ENCODE measurements at places on chromosomes 3 and 15. TPM values are rescaled to one million over a fixed set of nuclear protein-coding genes. Genes with fewer than 3 reads are reported as not detected.

EAF2 gene
- 9.1 TPM for total RNA-seq

TAGLN3 gene
- 4.8 TPM for total RNA-seq

- peaks cover 25% of the 10 kb centered on the region for H3K4me1 ChIP-seq
- no peak for DNase-seq
- H3K4me3 ChIP-seq: no peak overlapping the region
- H3K27me3 ChIP-seq: no peaks in the 10 kb centered on the region
Measured at GRCh38 chr15:66789029-66790025, 87.3 kb downstream of the SMAD6 start.

DNA sequence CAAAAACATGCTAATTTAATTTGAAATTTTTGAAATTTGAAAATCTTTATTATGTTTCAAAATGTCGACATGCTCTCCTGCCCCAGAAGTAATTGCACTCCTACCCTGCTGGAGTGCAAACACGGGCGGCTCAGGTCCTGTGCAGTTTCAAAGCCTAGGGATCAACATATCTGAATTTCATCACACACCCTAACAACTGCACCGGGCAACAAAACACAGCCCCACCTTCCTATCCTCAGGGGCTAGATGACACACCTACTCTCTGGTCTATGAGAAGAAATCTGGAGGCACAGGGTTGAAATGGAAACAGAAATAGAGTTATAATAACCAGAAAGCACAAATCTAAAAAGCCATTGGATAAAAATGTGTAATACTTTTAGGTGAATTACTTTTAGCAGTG is 61.4 kb downstream of the BFSP2 start:
- peak overlapping the region; percentile 96 for H3K27ac ChIP-seq
- peaks cover 28% of the 10 kb centered on the region for H3K4me1 ChIP-seq
- DNase-seq: no peak
- H3K27me3 ChIP-seq: no peaks in the 10 kb centered on the region
- peak overlapping the region; percentile 63 for H3K4me3 ChIP-seq

DNA sequence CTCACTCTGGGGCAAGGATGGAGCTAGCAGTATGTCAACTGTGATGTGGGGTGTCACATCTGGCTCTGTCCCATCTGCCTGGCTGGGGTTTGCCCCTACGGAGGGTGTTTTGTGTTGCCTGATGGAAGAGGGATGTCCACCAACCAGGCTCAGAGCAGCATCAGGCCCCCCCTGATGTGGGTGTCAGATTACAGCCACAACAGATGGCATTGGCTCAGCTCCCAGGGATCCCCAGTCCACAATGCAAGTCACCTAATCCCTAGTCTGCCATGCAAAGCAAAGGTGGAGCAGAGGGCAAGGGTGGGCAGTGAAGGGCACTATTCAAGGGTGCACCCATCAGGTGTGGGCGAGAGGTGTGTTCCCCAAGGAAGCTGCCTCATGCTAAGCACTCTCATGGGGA is 48.9 kb upstream of the AMOTL2 start:
- no peak for DNase-seq
- H3K27ac ChIP-seq: peak overlapping the region; percentile 31
- H3K4me1 ChIP-seq: peaks cover 13% of the 10 kb centered on the region
- H3K27me3 ChIP-seq: no peaks in the 10 kb centered on the region

TNFAIP8L3 gene
- 8.2 TPM for total RNA-seq

ZNF620 gene
- total RNA-seq: 12.3 TPM

FANCD2OS gene
- total RNA-seq: not detected

- H3K4me3 ChIP-seq: peak within 1 kb of the TSS; percentile 98
- peaks cover 16% of the 10 kb centered on the region for H3K27me3 ChIP-seq
- peaks cover 9% of the 10 kb centered on the region for H3K36me3 ChIP-seq
- peak; percentile 87 for DNase-seq
- peak within 1 kb of the TSS; percentile 95 for H3K27ac ChIP-seq
Measured at GRCh38 chr3:11846281-11847266, at the start of gene TAMM41. Gene TAMM41, minus strand, starts transcription at chr3:11846885. Its CDS starts 249 bp downstream, at chr3:11846636.

DNA sequence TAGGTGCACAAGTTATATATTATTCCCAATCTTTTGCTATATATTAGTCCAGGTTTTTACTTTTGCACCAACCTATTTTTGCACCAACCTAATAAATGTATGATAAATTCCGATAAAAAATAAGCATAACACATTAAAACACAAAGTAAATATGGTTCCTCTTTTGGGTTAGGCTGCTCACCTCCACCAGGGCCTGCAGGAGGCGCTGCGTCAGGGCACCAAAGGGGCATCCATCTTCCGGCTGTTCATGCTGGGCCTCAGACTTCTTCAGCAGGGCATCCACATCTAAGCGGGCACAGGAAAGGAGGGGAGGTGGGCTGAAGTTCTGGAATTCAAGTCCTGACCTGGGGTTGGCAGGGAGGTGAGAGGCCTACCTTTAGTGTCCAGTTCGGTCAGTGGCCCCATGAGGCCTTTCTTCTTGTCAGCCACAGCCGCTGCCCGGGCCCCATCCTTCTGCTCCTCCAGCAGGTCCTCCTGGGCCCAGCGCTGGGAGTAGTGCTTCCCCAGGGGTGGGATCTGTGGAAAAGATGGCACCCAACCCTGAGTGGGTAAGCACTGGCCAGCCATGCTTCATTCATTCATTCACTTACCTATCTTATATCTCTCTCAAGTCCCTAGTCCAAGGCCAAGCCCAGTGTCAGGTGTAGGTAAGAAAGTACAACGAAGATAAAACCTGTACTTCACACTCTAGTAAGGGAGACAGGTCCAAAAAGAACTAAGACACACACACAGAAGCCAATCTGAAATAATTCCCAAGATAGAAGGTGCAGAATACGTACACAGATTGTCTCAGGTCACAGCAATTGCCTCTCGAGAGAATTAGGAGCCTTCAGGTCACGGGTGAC is 5.2 kb downstream of the TADA3 start:
- no peaks in the 10 kb centered on the region for H3K27me3 ChIP-seq
- H3K27ac ChIP-seq: no peak overlapping the region
- no peak for DNase-seq
- H3K4me3 ChIP-seq: no peak overlapping the region
- H3K4me1 ChIP-seq: peaks cover 6% of the 10 kb centered on the region
- H3K36me3 ChIP-seq: peaks cover 32% of the 10 kb centered on the region

DISP2 gene
- 1.5 TPM for total RNA-seq

- H3K4me1 ChIP-seq: peaks cover 19% of the 10 kb centered on the region
- no peaks in the 10 kb centered on the region for H3K27me3 ChIP-seq
- DNase-seq: no peak
- H3K36me3 ChIP-seq: no peaks in the 10 kb centered on the region
Measured at GRCh38 chr15:67307156-67307555, 52.6 kb downstream of the IQCH start.

SLC27A2 gene
- total RNA-seq: 5.9 TPM

DNA sequence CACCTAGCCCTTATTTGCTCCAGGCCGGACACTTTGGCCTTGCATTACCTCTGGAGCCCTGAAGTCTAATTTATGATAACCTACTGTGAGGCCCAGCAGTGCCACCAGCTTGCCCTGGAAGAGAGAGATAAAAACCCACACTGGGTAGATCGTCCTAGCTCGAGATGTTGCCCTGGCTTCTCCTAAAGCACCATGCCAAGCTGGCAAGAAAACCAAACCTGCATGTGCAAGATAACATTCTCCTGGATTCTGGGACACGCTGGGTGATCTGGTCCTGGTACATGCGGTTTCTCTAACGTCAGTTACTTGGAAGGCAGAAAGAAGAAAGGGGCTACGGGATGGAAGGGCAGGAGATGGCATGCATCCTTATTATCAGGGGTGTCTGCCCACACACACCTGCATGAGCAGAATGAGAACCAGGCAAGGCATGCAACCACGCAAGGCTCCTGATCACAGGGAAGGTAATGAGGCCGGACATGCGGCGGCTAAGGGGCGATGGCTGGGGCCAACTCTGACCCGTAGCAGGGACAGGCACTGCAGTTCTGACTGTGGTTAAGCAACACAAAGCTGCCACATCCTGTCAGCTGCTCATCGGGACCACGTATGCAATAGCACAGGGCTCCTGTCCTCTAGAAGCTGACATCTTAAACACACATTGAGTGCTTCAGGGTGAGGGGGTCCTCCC is 73.0 kb downstream of the OXNAD1 start:
- DNase-seq: no peak
- H3K27me3 ChIP-seq: no peaks in the 10 kb centered on the region
- peaks cover 13% of the 10 kb centered on the region for H3K36me3 ChIP-seq
- no peak overlapping the region for H3K4me3 ChIP-seq
- H3K4me1 ChIP-seq: no peaks in the 10 kb centered on the region
- no peak overlapping the region for H3K27ac ChIP-seq

DNA sequence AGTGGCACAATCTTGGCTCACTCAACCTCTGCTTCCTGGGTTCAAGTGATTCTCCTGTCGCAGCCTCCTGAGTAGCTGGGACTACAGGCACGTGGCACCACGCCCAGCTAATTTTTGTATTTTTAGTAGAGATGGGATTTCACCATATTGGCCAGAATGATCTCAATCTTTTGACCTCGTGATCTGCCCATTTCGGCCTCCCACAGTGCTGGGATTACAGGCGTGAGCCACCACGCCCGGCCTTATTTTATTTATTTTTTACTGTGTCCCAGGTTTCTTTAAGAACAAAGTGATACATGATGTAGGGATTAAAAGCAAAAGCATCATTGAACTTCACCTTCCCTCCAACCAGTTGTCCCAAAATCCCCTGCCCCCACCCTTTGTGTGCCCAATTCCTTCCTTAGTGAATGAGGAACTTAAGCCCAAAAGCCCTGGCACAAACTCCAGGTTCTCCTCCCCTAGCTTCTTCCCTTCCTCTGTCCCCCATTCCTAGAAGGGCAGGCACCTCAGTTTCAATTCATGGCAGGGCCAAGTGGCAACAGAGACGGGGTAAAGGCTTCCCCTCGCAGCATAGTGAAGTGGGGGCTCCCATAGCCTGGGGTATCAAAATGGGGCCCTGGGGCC is 23.7 kb upstream of the RPN1 start:
- no peak for DNase-seq
- no peak overlapping the region for H3K4me3 ChIP-seq
- no peaks in the 10 kb centered on the region for H3K27me3 ChIP-seq
- no peak overlapping the region for H3K27ac ChIP-seq
- no peaks in the 10 kb centered on the region for H3K4me1 ChIP-seq

PGBD4 gene
- total RNA-seq: 2.4 TPM

- no peak overlapping the region for H3K4me3 ChIP-seq
- H3K27ac ChIP-seq: no peak overlapping the region
- peaks cover 29% of the 10 kb centered on the region for H3K4me1 ChIP-seq
- peaks cover 6% of the 10 kb centered on the region for H3K27me3 ChIP-seq
- H3K36me3 ChIP-seq: no peaks in the 10 kb centered on the region
- DNase-seq: no peak
Measured at GRCh38 chr3:64078966-64079365, 55.7 kb upstream of the PSMD6 start.

GRCh38 chr3:178752843-178753242 is 216.6 kb downstream of the KCNMB2 start:
- no peaks in the 10 kb centered on the region for H3K4me1 ChIP-seq
- no peak overlapping the region for H3K27ac ChIP-seq
- no peaks in the 10 kb centered on the region for H3K36me3 ChIP-seq

SRGAP3 gene
- total RNA-seq: 41.7 TPM

DNA sequence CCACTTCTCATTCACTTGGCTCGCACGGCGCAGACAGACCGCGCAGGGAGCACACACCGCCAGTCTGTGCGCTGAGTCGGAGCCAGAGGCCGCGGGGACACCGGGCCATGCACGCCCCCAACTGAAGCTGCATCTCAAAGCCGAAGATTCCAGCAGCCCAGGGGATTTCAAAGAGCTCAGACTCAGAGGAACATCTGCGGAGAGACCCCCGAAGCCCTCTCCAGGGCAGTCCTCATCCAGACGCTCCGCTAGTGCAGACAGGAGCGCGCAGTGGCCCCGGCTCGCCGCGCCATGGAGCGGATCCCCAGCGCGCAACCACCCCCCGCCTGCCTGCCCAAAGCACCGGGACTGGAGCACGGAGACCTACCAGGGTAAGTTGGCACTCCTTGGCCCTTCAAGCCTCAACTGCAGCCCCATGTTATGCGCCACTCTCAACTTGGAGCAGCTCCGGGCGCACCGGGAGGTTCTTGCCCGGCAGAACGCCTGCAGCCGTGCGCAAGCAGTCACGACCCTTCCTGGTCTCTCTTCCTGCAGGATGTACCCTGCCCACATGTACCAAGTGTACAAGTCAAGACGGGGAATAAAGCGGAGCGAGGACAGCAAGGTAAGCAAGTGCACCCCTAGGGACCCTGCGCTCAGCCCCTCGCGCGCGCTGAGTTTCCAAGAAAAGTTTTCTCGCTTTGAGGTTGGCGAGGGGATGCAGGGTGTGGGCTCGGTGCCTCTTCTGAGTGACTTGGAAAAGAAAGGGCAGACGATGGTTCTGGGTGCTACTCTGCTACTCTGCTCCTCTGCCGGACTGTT is at the start of gene BHLHE40:
Gene BHLHE40 (plus strand): TSS at position 10 of the 801 bp plus-strand sequence. CDS start 282 bp downstream, at position 292.
- peaks cover 12% of the 10 kb centered on the region for H3K36me3 ChIP-seq
- H3K27ac ChIP-seq: peak within 1 kb of the TSS; percentile 90
- peaks cover 41% of the 10 kb centered on the region for H3K27me3 ChIP-seq

CLDN18 gene
- 7.3 TPM for total RNA-seq

DNA sequence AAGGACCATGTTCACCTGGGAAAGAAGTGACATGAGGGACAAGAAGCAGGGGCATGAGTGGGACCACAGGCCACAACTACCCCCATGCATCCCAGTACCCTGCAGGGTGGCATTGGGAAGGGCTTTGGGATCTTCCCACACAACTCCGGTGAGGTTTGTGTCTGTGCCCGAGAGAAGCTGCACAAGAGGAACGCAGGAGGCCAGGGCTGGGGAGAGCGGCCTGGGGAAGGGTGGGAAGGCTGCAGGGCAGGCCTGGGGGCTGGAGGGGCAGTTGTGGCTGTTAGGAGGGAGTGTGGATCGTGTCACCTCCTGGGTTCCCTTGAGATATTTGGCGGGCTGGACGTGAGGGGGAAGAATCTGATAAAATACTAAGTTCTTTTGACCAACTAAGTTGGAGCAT is 25.3 kb upstream of the MFSD1 start:
- no peak overlapping the region for H3K4me3 ChIP-seq
- H3K4me1 ChIP-seq: peaks cover 13% of the 10 kb centered on the region
- H3K36me3 ChIP-seq: peaks cover 7% of the 10 kb centered on the region
- no peak overlapping the region for H3K27ac ChIP-seq
- no peak for DNase-seq
- H3K27me3 ChIP-seq: no peaks in the 10 kb centered on the region

DNA sequence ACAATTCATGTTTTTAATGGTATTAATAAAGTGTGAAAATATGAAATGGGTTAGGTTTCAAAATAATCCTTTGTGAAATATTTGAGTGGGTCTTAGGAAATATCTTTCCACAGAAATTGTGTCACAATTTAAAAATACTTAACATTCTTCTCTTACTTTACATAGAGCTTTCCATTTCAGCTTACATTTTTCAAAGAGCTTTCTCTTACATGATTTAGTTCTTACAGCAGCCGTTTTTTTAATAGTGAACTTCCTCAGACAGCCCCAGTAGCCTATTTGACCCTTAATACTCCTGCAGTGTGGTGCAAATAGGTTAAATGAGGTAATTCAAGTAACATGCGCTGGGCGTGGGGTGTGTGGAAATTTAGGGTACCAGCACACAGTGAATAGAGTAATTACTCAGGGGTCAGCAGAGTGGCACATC is 21.8 kb downstream of the P2RY12 start:
- no peaks in the 10 kb centered on the region for H3K36me3 ChIP-seq
- peaks cover 8% of the 10 kb centered on the region for H3K4me1 ChIP-seq
- H3K4me3 ChIP-seq: no peak overlapping the region
- no peak overlapping the region for H3K27ac ChIP-seq
- DNase-seq: no peak
- no peaks in the 10 kb centered on the region for H3K27me3 ChIP-seq

- no peak for DNase-seq
- peak within 1 kb of the TSS; percentile 75 for H3K4me3 ChIP-seq
- peak within 1 kb of the TSS; percentile 80 for H3K27ac ChIP-seq
- H3K4me1 ChIP-seq: no peaks in the 10 kb centered on the region
- no peaks in the 10 kb centered on the region for H3K27me3 ChIP-seq
- no peaks in the 10 kb centered on the region for H3K36me3 ChIP-seq
Measured at GRCh38 chr3:111595232-111595631, at the start of gene ZBED2. Gene ZBED2, minus strand, starts transcription at chr3:111595346. Its CDS starts 1,145 bp downstream, at chr3:111594201.
